Uterus (tissue), 4 donors: ENCODE measurements at places on chromosomes 3 and 15.

DNA sequence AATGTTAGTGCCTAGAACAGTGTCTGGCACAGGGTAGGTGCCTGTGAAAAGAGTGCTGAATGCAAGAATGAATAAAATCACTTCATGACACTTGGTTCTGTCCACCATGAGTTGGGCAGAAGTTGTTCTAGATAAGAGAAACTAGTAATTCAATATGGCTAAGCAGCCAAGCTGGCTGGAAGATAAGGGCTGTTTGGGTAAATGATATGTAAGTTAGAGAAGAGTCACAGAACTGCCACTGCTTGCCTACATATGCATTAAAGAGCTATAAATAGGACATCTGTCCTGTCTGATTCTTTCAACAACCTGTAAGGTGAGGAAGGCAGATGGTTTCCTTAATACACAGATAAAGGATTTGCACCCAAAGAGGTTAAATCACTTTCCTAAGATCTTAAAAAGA is 13.1 kb downstream of the MTMR10 start:
- DNase-seq: no peak

DNA sequence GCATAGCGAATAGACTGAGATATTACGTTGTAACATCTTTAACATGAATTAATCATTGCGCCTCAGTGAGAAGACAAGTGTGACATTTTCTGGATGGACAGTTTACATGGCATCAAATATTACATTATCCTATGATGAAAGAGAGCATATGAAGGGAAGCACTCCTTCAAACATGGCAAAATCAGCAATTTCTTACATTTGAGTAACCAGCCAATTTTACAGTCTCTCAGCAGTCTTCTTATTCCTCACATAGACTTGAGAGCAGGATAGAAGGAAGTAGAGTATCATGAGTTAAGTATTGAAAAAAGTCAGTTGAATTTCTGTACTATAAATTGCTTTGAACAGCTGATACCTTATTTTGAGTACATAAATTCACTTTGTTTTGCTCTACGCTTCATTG is 38.9 kb downstream of the FANCI start:
- DNase-seq: no peak

GRCh38 chr15:70271422-70272088 is 173.8 kb upstream of the TLE3 start:
- DNase-seq: peak; percentile 81

GRCh38 chr3:196055683-196056270 is 26.1 kb downstream of the TFRC start:
- no peak for DNase-seq

GRCh38 chr15:60568914-60569391 is 90.0 kb upstream of the ICE2 start:
- DNase-seq: no peak

DNA sequence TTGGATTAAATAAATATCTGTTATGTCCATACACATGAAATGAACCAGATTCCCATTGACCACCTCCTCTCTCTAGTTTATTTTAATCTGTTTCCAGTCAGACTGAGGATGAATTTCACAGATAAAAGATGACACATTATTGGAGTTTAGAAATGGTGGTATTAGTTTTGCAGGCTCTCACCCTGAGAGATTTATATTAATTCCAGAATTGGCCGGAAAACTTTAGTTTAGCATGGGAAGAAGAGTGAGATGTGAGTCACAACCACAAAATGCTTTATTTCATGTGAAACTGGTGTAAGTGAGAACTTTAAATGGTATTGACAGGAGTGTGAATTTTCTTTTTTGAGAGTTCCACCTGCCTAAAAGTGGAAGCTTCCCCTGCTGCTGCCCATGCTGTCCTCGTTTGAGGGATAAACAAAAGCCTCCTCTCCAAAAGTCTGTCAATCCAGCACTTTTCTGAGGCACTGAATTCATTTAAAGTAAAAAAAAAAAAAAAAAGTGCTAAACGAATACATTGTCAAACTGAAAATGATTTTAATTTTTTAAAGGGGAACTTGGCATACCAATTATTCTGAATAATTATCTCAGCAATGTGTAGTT is 65.1 kb upstream of the EPHA3 start:
- no peak for DNase-seq

DNA sequence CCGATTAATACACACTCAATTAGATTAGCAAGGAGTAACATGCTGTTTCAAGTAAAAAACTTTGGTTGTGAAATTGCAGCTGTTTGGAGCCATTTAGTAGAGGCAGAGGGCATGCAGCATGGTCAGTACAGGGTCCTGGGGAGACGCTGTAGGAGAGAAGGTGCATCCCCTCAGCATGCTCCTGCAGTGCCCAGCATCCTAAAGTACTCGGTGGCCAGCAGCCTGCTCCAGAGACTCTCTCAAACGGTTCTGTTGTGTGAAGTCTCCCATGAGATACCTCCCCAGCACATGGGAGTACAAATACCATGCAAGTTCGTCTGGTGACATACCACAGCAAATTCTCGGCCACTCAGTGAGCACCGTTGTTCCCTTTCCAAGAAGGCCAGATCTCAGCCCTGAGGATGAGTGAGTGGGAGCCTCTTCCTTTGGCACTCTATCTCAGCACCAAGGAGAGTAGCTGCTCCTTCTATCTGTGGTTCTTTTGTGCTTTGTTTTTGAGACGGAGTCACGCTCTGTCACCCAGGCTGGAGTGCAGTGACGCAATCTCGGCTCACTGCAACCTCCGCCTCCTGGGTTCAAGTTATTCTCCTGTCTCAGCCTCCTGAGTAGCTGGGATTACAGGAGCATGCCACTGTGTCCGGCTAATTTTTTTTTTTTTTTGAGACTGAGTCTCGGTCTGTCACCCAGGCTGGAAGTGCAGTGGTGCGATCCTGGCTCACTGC is 72.7 kb downstream of the TJP1 start:
- DNase-seq: no peak

GRCh38 chr15:65818927-65819562 is 27.0 kb upstream of the DENND4A start:
- DNase-seq: no peak

DNA sequence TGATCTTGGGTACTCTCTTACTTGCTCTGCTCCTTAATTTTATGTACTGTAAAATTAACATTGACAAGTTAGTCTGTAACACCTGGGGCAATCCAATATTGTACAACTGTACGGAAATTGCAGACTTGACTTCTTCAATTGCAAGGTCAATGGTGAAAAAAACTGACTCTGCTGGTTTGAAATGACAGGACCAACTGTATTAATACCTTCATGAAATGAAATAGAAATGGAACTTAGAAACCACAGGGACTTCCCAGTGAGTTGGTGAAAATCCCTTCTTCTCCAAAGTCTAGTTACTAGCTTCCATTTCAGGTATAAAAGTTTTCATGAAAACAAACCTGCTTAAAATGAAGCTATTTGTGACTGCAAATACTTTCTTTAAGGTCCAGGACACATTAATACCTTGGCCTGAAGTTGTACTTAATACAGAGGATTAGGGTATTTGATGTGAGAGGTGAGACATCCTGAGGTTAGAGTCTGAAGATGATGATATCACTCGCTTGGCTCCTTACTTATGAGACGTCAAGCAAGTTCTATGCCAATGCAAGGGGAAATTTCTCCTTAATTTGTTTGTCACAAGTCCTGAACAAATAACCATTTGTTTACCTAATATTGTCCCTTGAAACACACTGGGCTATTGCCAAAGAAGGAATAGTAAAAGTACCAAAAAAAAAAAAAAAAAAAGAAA is 226.2 kb upstream of the TP63 start:
- DNase-seq: no peak

DNA sequence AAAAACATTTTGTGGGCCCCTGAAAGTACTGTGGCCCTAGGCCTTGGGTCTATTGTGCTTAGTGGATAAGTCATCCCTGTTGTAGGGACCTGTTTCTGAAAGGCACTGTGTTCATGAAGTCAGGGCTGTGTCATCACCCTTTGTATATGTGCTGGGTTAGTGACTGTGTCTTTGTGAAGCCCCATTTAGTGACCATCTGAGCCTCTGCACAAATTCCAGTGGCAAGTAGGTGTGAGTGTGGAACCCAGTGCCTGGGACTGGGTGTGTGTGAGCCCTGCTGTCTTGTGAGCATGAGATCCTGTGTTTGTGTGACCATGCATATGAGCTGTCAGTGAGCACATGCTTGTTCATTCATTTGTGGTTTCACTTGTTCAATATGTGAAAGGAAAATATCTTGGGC is 1.2 kb upstream of the HYAL1 start:
- no peak for DNase-seq

DNA sequence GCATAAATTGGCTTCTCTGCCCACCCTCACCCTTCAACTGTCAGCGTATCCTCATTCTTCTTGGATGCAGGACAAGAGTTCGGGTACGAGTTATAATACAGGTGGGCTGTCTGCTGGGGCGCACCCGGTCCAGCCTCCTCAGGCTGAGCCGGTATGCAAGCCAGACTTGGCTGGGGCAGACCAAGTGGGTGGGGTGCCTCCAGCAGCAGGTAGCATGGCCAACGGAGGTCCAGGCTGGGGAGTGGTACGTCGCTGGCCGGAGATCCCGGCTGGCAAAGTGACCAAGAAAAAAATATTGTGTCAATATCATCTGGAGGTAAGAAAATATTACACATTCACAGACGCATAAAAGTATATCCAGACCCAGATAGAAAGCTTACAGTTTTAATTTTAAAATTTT is 45.6 kb downstream of the GATM start:
- no peak for DNase-seq

- DNase-seq: no peak
Observed at GRCh38 chr3:166900866-166901577, 479.1 kb downstream of the ZBBX start.

DNA sequence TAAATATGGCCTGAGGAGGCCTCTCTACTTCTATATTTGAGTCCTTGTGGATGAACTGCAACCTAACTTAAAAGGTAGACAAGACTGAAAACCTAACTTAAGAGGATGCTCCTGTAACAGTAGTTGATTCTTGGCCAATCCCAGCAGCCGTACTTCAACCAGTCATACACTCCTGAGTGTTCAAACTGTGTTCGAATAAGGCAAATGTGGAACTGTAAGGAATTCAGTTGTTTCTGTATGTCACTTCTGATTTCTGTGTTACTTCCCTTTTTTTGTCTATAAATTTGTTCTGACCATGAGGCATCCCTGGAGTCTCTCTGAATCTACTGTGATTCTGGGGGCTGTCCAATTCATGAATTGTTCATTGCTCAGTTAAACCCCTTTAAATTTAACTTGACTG is 20.5 kb downstream of the GALK2 start:
- no peak for DNase-seq

GRCh38 chr3:79761441-79761840 is 6.4 kb downstream of the ROBO1 start:
- no peak for DNase-seq

GRCh38 chr3:15011174-15011573 is 53.9 kb downstream of the MRPS25 start:
- DNase-seq: no peak

DNA sequence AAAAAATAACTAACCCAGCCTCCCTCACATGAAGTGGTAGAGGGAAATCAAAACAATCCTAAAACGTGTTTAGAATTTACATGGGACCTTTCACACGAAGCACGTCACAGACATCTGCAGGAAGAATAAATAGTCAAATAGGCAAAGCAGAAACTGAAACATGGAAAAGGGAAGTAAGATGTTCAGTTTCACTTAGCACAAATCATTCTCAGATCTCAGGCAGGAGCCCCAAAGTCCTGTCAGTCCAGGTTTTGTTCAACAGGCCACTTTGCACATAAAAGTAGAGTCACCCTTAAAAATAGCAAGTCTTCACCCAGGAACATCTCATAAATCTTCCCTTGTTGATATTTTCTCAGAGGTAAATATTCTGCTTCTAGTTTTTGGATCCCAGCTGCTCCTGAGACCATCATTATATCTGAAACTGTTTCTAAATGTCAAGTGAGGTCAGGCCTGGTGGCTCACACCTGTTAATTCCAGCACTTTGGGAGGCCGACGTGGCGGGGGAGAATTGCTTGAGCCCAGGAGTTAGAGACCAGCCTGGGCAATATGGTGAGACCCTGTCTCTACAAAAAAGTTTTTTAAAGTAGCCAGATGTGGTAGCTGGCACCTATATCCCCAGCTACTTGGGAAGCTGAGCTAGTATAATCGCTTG is 1.9 kb downstream of the RUBCN start:
- DNase-seq: no peak
